ENCODE measurements at places on chromosomes 16 and 17.

- peak; percentile 65 for DNase-seq
These were observed at the start of gene SCPEP1 for GRCh38 chr17:56977673-56978395. Gene SCPEP1 (plus strand): TSS chr17:56978131. CDS start chr17:56978160, 29 bp downstream.

DNA sequence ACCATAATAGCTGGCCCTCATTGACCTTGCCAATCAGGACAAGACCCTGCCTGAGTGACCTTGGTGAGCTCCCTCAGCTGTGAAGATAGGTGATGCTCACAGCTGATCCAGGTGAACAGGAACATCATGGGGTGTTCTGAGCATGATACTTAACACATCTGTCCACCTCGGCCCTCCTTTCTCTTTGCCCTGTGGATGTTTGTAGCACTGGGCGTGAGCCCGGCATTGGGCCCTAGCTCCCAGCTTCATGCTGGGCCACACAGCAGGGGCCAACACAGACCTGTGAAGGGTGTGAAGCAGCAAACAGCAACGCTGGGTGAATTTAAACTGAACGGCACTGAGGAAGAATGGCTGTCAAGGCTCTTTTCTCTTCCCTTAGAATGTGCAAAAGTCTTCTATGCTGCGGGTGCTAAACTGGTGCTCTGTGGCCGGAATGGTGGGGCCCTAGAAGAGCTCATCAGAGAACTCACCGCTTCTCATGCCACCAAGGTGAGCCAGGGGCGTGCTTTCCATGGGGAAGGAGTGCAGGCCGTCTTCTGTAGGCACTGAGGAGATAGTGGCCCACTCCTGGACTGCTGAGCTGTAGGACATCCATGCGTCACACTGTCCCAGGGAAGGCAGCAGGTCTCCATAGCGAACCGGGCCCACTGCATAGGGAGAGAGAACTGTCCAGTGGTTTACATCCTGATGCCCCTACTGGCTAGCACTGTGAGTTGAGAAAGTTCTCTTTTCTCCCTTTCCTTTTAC, 35.9 kb downstream of the TMEM11 start:
- no peak for DNase-seq

- no peak for DNase-seq
These were observed 205.9 kb downstream of the HS3ST4 start for GRCh38 chr16:25897702-25898101.

DNA sequence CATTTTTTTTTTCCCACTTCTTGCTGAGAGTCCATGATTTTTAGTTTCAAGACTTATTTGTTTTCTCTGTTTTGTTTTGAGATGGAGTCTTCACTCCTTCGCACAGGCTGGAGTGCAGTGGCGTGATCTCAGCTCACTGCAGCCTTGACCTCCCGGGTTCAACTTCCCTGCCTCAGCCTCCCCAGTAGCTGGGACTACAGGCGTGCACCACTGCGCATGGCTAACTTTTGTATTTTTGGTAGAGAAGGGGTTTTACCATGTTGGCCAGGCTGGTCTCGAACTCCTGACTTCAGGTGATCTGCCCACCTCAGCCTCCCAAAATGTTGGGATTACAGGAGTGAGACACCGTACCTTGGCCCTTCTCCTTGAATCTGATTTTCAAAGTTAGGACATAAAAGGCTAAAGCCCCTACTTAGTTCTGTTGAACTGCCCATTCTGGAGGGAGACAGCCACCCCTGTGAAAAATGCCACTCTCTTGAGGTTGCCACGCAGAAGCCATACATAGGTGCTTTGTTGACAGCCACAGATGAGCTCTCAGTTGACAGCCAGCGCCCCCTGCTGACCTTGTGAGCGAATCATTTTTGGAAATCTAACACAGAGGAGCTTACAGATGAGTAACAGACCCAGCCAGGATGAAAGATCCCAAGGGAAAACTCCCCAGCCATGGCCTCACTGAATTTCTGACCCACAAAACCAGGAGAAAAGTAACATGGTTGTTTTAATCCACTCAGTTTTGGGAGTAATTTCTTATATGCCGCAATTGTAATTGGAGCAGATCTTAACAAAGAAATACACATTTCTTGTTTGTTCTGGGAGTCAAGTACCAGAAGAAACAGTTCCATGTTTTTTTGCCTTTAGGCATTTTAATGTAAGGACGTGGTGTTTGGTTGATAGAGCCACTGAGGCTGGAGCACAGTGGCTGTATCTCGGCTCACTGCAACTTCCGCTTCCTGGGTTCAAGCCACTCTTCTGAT, 38.8 kb downstream of the PKD1L3 start:
- DNase-seq = peak; percentile 72

GRCh38 chr17:28487881-28488532, 14.6 kb downstream of the SLC13A2 start:
- DNase-seq = no peak

GRCh38 chr16:73210686-73211085, 162.8 kb upstream of the ZFHX3 start:
- DNase-seq = no peak

GRCh38 chr17:31513731-31514427, 122.4 kb downstream of the RAB11FIP4 start:
- DNase-seq = no peak

DNA sequence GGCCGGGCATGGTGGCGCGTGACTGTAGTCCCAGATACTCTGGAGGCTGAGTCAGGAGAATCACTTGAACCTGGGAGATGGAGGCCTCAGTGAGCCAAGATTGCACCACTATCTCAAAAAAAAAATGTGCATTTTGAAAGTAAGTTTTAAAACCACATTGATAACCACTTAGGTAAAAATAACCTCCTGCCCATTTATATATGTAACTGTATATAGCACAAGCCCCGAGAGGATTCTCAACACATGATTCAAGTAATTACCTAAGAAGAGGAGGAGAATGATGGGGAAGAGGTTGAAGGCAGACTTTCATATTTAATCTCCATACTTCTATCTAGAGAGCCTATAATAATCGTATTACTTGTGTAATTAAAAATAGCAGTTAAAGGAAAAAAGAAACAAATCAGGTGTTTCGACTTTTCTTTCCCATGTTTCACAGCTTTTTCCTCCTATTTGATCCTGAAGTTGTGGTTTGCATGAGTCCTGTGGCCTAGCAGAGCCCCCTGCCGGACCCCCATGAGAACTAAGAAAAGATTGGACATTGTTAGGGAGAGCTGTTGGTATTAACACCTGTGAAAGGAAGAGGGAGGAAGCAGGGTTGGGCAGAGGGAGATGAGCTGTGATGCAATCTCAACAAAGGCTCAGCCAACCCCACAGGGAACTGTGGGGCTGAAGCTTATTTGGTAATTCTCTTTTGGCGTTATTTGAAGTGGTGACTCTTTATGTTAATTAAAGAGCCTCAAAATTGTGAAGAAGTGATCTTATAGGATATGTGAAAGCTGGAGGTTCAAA, 22.1 kb downstream of the PMFBP1 start:
- no peak for DNase-seq

GRCh38 chr17:43410557-43411368, 12.0 kb downstream of the ARL4D start:
- no peak for DNase-seq

- no peak for DNase-seq
These were observed 58.6 kb upstream of the ZFHX3 start for GRCh38 chr16:73106329-73107034.

- no peak for DNase-seq
These were observed 1.9 kb downstream of the MNT start for GRCh38 chr17:2398655-2399571.

DNA sequence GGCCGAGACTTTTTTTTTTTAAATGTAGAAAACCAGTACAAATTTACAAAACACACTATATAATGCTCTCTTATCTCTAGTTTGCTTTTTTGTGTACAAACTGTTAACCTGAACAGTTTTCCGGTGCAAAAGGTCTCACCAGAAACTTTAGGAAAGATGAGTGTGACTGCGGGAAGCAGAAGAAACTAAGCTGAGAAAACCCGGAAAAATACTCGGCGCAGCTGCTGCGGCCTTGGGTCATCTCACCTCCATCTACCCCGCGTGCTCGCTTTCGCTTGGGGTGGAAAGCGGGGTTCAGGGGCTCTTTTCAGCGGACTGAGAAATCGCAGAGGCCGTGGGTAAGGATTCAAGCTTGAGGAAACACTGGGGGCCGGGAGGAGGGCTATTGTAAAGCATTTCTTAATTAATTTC, 1.8 kb downstream of the SALL1 start:
- no peak for DNase-seq

DNA sequence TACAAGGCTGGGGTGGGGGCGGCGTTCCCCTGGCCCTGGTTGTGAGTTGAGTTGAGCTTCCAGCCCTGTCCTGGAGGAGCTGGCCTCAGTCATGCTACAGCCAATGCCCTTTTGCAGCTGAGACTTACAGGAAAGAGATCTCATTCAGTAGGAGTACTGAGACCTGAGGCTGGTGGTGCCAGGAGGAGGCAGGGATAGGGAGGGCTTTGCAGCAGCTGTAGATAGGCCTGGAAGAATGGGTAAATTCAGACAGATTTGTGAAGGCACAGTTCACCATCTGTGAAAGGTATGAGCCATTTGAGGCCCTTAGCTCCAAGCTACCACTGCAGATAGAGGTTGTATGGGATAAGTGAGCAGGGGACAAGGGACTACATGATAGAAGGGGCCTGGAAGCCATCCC, 5.6 kb downstream of the STX4 start:
- no peak for DNase-seq

DNA sequence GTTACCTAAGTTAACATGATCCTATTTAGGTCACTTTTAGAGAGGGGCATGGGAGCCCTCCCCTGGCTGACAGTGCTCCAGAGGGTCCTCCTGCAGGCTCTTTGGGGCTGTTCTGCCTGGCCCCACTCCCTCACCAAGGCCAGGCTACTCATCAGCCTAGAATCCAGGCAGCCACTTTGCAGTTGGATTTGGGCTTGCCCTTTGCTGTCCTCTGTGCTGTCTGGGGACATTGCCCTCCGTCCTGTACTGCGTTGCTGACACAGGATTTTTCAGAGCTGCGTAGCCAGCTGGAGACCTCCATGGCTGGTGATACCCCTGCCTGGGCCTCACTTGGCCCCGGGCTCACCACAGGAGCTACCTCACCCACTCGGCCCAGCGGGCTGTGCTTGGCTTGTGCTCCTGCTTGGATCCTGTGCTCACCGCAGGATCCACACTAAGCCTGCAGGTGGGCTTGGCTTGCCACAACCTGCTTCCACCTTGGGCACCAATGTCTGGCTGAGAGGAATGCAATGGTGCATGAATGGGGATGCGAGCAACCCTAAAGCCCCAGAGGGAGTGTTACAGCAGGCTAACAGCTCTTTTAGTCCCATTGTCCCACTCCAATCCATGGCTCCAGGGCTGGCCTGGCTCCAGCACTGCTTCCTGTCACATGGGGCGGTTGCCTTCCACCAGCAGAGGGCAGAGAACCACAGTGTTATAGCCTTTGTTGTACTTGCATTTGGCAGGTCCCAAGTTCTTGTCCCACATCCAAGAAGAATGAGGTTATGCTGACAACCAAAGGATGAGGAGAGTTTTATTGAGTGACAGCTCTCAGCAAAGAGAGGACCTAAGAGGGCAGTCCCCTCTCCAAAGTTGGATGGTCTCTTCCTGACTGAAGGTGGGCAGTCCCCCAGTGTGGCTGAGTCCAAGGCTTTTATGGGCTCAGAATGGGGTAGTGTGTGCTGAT, 21.5 kb downstream of the CCL4 start:
- no peak for DNase-seq

DNA sequence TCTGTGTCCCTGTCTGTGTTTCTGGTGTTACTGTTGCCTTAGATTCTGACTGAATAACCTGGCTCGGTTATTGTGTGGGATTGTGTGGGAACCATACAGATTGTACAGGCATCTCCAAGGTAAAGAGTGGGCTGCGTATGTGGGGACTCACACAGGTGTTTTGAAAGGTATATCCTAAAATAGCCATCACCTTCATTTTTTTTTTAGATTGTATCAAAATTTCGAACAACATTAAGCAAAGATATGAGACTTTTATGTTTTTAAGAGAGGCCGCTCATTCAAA, 53.5 kb downstream of the ATP2C2 start:
- no peak for DNase-seq

- DNase-seq = no peak
These were observed 210.0 kb downstream of the MAP2K4 start for GRCh38 chr17:12230481-12231354.

GRCh38 chr17:50052241-50052796, 3.6 kb upstream of the ITGA3 start:
- DNase-seq = no peak

DNA sequence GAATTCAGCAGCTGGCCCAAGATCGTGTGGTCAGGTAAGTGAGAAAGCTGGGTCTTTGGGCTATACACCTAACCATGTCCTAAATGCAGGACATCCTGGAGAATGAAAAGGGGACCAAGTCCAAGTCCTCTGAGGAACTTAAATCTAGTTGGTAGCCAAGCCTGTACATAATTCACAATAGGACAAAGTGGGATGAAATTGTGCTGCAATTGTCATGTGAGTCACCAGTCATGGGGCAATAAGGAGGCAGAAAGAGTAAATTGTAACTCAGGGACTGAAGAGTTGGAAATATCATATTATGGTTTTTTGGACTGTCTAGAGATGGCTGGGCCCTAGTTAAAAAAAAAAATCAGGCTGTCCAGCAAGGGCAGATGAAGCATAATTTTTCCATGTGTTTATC, 202.6 kb downstream of the CYLD start:
- no peak for DNase-seq

GRCh38 chr16:9446471-9447194, 355.2 kb downstream of the HAPSTR1 start:
- DNase-seq = no peak

DNA sequence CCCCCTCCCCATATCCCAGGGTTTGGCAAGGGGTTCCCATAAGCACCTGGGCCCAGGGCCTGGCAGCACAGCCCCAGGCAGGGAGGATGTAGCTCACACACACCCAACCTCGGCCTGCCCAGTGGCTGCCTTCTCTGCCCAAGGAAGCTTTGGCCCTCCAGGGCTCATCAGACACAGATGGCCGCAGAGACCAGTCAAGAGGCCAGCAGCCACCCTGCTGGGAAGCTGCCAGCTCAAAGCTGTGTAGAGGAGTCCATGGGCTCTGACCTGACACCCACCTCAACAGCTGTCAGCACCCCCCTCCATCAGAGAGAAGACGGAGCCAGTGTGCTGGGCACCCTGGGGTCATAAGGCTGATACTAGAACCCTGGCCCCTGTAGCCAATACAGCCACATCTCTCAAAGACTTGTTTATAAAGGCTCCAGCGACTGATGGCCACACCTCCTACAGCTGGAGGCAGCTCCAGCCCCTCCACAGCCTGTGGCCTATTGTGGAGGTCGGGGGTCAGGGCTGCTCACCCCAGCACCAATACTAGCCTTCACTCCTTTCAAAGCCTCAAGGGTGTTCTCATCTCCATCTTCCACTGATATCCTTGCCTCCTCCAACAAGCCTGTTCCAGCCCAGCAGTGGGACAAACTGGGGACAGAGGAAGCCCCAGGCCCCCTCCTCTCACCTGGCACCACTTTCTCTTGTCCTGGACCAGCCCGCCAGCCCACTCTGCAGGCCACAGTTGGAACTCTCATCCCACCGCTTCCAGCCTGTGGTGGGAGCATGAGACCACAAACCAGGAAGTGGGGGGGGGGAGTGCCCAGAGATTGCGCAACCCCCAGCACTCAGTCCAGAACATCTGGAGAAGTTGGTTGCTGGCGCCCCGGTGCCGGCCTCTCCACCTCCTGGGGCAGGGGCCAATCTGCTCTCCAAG, 2.2 kb upstream of the MPG start:
- DNase-seq = no peak

Measured in activated CD8-positive, alpha-beta memory T cell treated with anti-CD3 and anti-CD28 coated beads for 48 hours (primary cell).